ENCODE measurements at places on chromosomes 13 and 19.
A peak's percentile ranks its signal among the peaks of the same experiment; 100 is the strongest.

DNA sequence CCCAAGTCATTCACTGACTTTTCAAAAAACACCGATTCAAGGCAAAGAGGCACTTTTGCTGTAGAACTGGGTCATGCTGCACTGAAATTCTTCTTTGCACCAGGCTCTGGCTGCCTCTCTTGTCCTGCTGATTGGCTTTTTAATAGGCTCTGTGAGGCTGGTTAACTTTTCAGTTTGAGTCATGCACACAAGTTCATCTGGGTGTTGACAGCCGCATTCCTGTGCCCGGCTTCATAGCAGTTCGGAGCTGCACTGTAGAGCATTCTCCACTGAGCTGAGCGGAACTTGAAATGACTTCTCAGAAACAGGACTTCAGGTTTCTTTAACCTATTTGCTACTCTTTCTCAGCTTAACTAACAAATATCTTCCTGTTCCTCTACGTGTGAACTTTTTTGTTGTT lies 978.3 kb downstream of the UQCRFS1 start:
- DNase-seq, result peak; percentile 4

- DNase-seq, result no peak
Measured at GRCh38 chr13:45859705-45860104, 8.2 kb upstream of the SIAH3 start.

GRCh38 chr13:46617885-46618284 lies 64.9 kb downstream of the LRCH1 start:
- no peak for DNase-seq

- DNase-seq, result no peak
Measured at GRCh38 chr13:92054389-92054788, 656.0 kb downstream of the GPC5 start.

- DNase-seq, result peak; percentile 46
Measured at GRCh38 chr13:74867460-74867859, 614.5 kb downstream of the TBC1D4 start.

DNA sequence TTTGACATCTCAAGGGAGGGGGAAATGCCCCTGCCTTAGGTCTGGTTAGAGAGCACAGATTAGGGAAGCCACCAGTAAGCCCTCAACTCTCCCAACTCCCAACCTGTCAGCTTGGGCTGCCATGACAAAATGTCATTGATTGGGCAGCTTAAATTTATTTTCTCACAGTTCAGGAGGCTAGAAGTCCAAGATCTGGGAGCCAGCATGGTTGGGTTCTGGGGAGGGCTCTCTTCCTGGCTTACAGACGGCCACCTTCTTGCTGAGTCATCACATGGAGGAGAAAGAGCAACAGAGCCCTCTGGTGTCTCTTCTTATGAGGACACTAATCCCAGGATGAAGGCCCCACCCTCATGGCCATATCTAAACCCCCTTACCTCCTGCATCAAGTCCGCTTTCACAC lies 24.2 kb downstream of the C19orf12 start:
- no peak for DNase-seq

GRCh38 chr19:40147693-40148347 lies 43.4 kb upstream of the MAP3K10 start:
- peak; percentile 34 for DNase-seq

- no peak for DNase-seq
Measured at GRCh38 chr19:21256722-21257121, 72.5 kb downstream of the ZNF708 start.

GRCh38 chr19:51784109-51784785 lies 10.7 kb upstream of the FPR3 start:
- DNase-seq, result no peak

- no peak for DNase-seq
Measured at GRCh38 chr19:42419309-42419708, 7.9 kb downstream of the LIPE start.

DNA sequence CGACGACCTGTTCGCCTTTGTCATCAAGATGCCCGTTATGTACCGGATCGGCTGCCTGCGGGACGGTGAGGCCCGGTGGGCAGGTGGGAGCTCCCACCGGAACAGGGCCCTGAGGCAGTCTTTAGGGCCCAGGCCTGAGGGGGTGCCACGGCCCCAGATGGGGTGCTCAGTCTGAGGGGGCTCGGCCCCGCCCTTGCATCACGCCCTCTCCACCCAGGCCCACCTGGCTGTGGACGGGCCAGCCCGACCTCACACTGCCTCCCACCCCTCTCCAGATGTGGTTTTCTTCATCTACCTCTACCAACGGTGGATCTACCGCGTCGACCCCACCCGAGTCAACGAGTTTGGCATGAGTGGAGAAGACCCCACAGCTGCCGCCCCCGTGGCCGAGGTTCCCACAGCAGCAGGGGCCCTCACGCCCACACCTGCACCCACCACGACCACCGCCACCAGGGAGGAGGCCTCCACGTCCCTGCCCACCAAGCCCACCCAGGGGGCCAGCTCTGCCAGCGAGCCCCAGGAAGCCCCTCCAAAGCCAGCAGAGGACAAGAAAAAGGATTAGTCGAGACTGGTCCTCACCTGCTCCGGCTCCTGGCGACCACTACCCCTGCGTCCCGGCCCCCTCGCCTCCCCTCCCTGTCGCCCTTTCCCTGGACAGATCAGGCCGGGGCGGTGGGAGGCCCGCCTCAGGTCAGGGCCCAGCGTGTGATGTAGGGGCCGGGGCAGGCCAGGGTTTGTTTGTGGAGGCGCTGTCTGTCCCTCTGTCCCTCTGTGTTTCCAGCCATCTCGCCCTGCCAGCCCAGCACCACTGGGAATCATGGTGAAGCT lies 8.7 kb upstream of the RELB start:
- no peak for DNase-seq

GRCh38 chr19:17114414-17114831 lies 38.8 kb downstream of the MYO9B start:
- DNase-seq, result no peak

GRCh38 chr19:31626941-31627340 lies 277.7 kb upstream of the TSHZ3 start:
- DNase-seq, result no peak

DNA sequence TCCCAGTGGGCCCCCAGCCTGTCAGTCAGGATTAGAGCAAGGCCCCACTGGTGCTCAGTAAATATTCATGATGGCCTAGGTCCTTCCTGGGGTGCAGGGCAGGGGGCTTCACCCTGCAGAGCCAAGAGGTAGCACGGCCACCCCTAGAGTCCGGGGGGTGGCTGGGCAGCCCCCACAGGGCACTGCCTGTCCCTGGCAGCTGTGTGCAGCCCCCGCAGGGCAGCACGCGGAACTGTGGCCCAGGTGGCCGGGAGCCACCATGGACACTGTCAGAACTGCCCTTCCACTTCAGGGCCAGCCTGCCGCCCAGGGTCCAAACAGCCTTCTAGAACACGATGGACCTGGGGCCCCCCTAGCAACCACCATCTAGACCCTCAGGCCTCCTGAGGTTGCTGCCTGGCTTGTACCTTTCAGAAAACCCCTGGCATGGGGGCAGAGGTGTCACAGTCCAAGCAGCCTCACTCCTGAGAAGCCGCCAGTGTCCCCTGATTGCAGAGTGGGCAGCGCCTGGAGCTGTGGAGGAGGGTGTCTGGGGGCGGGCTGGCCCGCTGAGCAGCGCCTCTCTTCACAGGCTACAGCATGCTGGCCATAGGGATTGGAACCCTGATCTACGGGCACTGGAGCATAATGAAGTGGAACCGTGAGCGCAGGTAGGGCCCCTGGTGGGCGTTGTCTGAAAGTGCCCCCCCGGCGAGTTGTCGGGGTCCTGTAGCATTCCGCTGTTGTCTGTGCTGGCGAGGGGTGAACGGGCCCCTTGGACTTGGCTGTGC lies 2.9 kb upstream of the YJEFN3 start:
- DNase-seq, result no peak

- no peak for DNase-seq
Measured at GRCh38 chr19:31415322-31415721, 66.1 kb upstream of the TSHZ3 start.

DNA sequence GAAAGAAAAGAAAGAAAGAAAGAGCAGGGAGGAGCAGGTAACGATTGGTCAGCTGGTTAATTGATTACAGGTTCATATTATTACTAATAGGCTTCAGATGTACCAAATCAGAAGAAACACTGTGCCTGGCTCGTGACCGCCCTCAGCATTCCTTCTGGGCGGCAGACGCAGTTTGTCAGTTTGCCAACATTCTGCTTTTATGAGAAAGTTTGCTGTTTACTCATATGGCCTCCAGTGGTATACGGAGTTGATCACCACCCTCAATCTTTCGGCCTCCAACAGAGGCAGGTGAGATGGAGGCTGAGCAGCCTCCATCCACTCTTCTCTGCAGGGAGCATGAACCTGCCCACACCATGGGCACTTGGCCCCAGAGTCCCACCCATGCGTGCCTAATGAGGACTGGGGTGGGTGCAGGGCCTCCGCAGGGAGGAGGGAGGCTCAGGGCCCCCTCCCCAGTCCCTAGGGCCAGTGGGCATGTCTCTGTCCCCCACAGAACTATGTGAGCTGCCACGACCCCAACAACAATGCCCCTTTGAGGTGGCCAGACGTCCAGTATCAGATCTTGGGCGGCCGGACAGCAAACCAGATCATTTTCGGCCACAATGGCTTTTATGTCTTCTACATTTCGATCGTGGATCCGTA lies 8.8 kb downstream of the PRR22 start:
- no peak for DNase-seq

DNA sequence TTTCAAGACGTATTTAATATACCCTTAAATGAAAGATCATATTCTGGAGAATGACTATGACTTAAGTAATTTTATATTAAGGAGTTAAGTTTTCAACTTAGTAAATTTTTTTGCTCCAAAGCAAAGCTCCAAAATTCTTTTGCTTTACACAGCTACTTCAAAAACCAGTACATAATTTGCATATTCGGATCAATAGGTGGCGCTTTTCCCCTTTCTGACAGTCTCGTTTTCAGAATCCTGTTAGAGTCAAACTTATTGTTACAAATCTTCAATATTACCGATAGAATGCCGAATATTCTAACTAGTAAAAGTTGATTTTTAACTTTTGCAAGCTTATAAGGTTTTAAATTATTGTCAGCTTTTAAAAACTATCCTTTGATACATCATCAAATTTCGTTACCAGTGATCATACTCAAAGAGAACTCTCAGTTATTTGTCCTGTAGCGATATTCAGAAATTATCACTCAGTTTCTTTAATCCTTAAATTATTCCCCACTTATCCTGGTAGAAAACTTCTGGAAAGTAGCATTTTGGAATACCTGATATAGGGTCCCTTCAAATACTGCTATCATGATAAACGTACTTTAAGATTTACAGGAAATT lies 852.7 kb upstream of the KLHL1 start:
- DNase-seq, result peak; percentile 6

DNA sequence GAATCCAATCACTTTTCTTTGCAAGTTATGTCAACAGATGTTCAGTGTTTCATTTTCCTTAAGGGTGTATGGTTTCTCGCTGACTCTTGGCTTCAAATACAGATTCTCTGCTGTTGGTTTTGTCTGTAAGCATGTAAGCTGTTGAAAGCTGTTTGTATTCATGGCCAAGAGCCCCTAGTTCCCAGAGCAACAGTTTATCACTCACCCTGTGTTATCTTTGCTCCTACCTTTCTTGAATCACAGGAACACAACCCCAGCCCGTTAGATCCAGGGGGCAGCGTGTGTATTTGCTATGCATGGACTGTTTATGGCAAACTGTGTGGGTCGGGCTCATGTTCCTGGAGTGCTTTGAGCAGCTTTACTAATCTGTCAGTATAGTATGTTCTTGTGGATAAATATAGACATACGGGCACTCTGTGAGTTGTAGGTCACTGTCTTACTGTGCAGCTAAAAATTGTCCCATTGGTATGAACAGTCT lies 28.9 kb downstream of the FRY start:
- DNase-seq, result no peak

DNA sequence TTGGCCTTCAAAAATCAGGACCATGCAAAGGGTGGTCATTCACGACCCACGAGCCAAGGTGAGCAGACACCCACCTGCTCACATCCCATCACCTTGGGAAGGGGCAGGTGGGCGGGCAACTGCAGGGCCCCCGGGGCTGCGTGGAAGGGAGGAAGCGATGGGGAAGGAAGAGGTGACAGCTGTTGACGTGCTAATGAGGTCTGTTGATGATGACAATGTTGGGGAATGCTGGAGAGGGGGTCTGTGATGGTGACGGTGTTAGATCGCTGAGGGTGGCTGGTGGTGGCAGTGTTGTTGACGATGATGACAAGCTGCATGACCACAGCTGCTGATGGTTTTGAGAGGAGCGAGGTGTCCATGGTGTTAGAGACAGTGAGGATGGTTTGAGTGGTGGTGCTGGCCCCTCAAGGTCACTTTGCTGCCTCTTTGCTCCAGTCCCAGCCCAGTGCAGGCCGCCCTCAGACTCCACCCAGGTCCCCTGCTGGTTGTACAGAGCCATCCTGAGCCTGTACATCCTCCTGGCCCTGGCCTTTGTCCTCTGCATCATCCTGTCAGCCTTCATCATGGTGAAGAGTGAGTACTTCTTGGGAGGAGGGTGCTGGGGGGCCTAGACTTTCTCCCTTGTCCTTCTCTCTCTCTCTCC lies 900 bp downstream of the MCEMP1 start:
- DNase-seq, result no peak

DNA sequence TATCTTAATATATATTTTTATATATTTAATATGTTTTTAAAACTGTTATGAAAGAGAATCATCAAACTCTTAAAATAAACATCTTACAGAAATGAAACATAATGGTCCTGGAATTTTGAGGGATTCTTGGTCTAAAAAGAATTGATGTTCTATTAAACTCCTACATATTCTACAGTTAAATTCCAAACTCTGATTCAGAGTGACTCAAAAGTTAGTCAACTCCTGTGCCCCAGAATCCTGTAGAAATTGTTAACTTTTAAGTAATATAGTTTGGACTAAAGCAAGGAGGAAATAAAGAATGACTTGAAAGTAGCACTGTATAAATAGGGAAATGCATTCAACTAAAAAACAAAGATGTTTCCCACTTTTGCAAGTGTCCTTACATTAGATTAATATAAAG lies 47.7 kb downstream of the FNDC3A start:
- peak; percentile 70 for DNase-seq

DNA sequence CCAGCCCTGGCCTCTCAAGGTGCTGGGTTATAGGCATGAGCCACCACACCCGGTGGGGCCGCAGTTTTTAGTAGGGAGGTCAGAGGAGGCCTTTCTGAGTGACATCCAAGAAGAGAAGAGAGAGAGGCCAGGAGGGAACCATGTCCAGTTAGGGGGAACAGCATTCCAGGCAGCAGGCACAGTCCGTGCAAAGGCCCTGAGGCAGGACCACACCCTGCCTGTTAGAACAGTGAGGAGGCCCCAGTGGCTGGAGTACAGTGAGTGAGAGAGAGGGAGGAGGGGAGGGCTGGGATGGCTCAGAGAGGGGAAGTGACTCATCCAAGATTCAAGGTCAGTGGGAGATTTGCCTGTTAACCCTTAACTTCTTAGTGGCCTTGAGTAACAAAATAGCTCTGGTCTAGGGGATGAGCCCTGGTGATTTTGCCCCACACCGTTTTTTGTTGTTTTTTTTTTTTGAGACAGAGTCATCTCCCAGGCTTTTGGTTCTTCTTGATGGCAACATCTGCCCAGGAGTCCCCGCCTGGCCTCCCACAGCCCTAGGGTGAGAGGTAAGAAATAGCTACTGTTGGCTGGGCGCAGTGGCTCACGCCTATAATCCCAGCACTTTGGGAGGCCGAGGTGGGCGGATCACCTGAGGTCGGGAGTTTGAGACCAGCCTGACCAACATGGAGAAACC lies 2.7 kb upstream of the PLIN3 start:
- DNase-seq, result peak; percentile 73

GRCh38 chr13:25733696-25734435 lies 317.9 kb downstream of the SHISA2 start:
- no peak for DNase-seq

GRCh38 chr19:42121656-42122069 lies 10.6 kb downstream of the POU2F2 start:
- DNase-seq, result no peak
